ENCODE measurements at places on chromosomes 1 and 21. TPM values are rescaled to one million over a fixed set of nuclear protein-coding genes. Genes with fewer than 3 reads are reported as not detected.

- H3K36me3 ChIP-seq, result no peaks in the 10 kb centered on the region
- H3K27me3 ChIP-seq, result no peaks in the 10 kb centered on the region
- no peak overlapping the region for H3K27ac ChIP-seq
- peaks cover 22% of the 10 kb centered on the region for H3K4me1 ChIP-seq
- H3K4me3 ChIP-seq, result no peak overlapping the region
Measured at GRCh38 chr1:228923973-228924686, 188.9 kb downstream of the RHOU start.

PODN gene
- 119 TPM for total RNA-seq

PCSK9 gene
- total RNA-seq, result 0.27 TPM

GRCh38 chr1:6511056-6511455 is 19.6 kb upstream of the PLEKHG5 start:
- no peak for DNase-seq
- H3K4me3 ChIP-seq, result no peak overlapping the region
- no peaks in the 10 kb centered on the region for H3K27me3 ChIP-seq

GRCh38 chr1:15384301-15384901 is 25.3 kb upstream of the EFHD2 start:
- no peak overlapping the region for H3K27ac ChIP-seq
- peak overlapping the region; percentile 32 for H3K4me3 ChIP-seq
- DNase-seq, result no peak
- peaks cover 15% of the 10 kb centered on the region for H3K4me1 ChIP-seq
- H3K27me3 ChIP-seq, result no peaks in the 10 kb centered on the region

DNA sequence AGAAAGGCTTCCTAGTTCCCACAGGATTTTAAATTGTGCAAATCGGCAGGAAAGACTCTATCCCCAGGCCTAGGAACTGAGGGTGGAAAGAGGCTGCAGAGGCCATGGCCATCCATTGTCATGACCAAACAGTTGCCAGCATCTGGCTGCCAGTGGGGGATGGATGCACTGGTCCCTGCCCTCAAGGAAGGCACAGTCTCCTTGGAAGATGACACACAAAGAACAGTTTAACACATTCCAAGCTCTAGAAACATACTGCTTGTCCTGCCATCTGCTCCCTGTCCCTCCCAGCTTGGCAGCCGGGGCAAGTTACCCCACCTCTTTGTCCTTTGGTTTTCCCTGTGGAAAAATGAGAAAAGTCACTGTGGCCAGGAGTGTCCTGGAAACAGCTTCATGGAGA is 83.2 kb downstream of the BCAR3 start:
- peak overlapping the region; percentile 18 for H3K27ac ChIP-seq
- H3K4me1 ChIP-seq, result peaks cover 63% of the 10 kb centered on the region
- DNase-seq, result no peak
- H3K36me3 ChIP-seq, result no peaks in the 10 kb centered on the region
- no peak overlapping the region for H3K4me3 ChIP-seq

- H3K36me3 ChIP-seq, result peaks cover 8% of the 10 kb centered on the region
- H3K4me3 ChIP-seq, result no peak overlapping the region
- no peak for DNase-seq
- H3K27me3 ChIP-seq, result no peaks in the 10 kb centered on the region
- H3K27ac ChIP-seq, result no peak overlapping the region
- peaks cover 24% of the 10 kb centered on the region for H3K4me1 ChIP-seq
Measured at GRCh38 chr1:145922266-145922665, 3.7 kb upstream of the PEX11B start.

- no peaks in the 10 kb centered on the region for H3K4me1 ChIP-seq
- no peak overlapping the region for H3K27ac ChIP-seq
- no peaks in the 10 kb centered on the region for H3K27me3 ChIP-seq
- no peak for DNase-seq
- no peaks in the 10 kb centered on the region for H3K36me3 ChIP-seq
Measured at GRCh38 chr1:181587870-181588438, 104.6 kb downstream of the CACNA1E start.

- H3K4me3 ChIP-seq, result no peak overlapping the region
- H3K27me3 ChIP-seq, result no peaks in the 10 kb centered on the region
- H3K36me3 ChIP-seq, result peaks cover 13% of the 10 kb centered on the region
- no peak overlapping the region for H3K27ac ChIP-seq
- DNase-seq, result no peak
Measured at GRCh38 chr1:176101951-176102642, 105.0 kb downstream of the COP1 start.

DNA sequence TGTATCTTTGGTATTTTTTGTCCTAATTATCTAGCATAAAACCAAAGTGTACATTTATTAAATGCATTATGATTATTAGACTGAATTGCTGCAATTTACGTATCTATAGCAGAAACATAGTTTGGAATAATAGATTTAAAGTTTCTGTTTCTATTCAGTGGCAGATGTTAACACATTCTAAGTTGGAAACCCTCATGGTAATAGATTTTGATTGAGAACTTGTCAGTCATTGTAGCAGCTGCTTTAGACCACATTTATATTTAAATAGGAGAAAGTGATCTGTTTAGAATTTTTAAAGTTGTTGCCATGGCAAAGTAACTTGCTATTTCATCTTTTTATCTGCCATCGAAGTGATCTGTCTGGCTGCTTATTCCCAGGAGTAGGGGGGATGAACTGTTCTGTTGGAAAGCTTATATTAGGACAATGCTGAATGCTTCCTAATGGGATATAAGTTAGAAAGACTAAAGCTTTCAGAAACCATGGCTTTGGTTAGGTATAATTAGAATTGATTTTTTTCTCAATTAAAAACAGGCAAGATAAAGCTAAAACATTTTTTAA is 61.6 kb downstream of the HS2ST1 start:
- no peak overlapping the region for H3K4me3 ChIP-seq
- H3K27ac ChIP-seq, result no peak overlapping the region
- H3K4me1 ChIP-seq, result no peaks in the 10 kb centered on the region
- DNase-seq, result no peak
- H3K27me3 ChIP-seq, result no peaks in the 10 kb centered on the region

LHX8 gene
- not detected for total RNA-seq

DNA sequence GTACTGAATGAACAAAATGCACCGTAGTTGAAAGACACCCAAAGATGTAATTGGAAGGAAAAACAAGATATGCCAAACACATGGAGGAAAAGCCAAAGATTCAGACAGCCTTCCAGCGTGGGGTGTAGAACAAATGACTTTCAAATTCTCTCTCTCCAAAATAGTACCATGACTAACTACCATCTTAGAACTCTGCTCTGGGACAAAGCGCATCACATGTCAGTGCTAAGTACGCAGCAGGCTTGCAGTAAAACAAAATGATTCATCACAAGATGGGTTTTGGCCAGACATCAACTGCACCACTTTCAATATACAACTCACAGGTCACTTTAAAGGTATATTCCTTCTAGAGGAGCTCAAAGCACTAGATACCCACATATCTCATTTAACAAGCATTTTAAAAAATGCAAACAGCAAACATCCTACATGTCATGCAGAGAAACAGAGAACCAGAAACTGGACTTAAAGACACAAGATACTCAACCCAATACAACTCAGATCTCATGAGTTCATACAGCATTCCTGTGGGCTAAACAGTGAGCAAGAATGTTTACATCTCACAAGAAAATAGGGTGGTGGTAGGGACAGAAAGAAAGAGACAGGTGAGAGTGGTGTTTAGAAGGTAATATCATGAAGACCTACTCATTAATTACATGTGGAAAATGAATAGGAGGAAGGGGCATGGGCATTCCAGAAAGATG is 75.7 kb downstream of the BCAR3 start:
- H3K4me3 ChIP-seq, result no peak overlapping the region
- H3K27me3 ChIP-seq, result no peaks in the 10 kb centered on the region
- DNase-seq, result no peak
- peaks cover 15% of the 10 kb centered on the region for H3K4me1 ChIP-seq
- no peaks in the 10 kb centered on the region for H3K36me3 ChIP-seq

RGS1 gene
- total RNA-seq, result 54.0 TPM

TMEM51 gene
- total RNA-seq, result 2.0 TPM

LDLRAD1 gene
- total RNA-seq, result not detected

CHRM3 gene
- 2.5 TPM for total RNA-seq

GRCh38 chr1:98733782-98734112 is 72.2 kb downstream of the SNX7 start:
- H3K36me3 ChIP-seq, result no peaks in the 10 kb centered on the region
- H3K4me3 ChIP-seq, result no peak overlapping the region
- no peak overlapping the region for H3K27ac ChIP-seq
- no peak for DNase-seq
- no peaks in the 10 kb centered on the region for H3K27me3 ChIP-seq

GRCh38 chr21:27581168-27581567 is 614.3 kb upstream of the ADAMTS5 start:
- no peaks in the 10 kb centered on the region for H3K36me3 ChIP-seq
- peaks cover 5% of the 10 kb centered on the region for H3K4me1 ChIP-seq
- no peak overlapping the region for H3K27ac ChIP-seq
- H3K4me3 ChIP-seq, result no peak overlapping the region
- no peaks in the 10 kb centered on the region for H3K27me3 ChIP-seq
- DNase-seq, result no peak

SPRR2B gene
- total RNA-seq, result not detected

DNA sequence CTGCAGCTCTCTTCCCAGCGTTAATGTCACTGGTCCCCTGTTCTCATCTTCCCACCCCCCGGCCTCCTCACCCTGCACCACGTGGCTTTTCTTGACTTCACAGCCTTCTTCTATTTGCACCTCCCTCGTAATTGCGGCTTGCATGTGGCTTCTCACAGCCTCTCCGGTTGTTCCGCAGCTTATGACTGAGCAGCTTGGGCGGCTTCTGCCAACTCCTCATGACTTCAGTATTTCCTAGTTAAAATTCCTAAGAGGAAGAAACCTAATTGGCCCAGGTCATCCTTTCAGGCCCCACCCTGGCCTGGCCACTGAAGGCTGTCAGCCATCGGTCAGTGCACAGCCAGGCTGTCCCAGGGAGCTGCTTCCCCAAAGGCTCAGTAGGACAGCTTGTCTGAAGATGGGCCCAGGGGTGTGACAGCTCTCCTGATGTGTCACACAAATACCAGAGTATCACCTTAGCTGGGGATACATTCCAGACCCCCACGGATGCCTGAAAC is 8.6 kb upstream of the RERE start:
- H3K4me1 ChIP-seq, result no peaks in the 10 kb centered on the region
- DNase-seq, result no peak
- no peak overlapping the region for H3K27ac ChIP-seq
- H3K27me3 ChIP-seq, result no peaks in the 10 kb centered on the region

DNA sequence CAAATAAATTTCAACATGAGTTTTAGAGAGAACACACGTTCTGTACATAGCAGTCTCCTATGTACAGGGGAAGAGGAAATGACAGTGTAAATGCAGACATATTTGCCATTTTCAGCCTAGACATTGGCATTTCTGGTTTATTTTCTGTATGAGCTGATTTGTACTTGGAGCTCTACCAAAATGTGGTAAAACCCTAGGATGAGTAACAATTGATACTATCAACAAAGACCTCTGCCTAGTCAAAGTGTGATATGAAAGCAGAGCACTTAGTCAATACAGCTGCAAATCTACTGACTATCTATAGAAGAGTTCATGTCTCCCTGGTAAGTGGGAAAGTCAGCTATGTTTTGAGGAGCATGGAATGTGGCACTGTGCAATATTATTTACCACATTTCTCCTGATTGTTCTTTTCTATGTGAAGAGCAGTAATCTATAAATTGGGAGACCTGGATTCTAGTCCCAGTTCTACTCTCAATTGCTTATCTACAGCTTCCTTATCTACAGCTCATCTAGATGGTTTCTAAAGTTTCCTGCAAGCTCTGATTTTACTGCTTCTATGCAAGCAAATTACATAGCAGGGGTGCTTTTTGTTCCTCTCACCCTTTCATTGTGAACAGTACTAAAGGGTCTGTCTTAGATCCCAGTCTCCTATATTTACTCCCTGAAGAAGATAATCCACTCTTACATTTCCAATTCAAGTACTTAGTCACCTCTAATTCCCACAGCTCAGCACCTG is 334.2 kb downstream of the NTNG1 start:
- no peaks in the 10 kb centered on the region for H3K27me3 ChIP-seq
- H3K27ac ChIP-seq, result no peak overlapping the region
- DNase-seq, result no peak
- no peaks in the 10 kb centered on the region for H3K4me1 ChIP-seq
- no peak overlapping the region for H3K4me3 ChIP-seq
- no peaks in the 10 kb centered on the region for H3K36me3 ChIP-seq

CTSS gene
- total RNA-seq, result 64.7 TPM

DNA sequence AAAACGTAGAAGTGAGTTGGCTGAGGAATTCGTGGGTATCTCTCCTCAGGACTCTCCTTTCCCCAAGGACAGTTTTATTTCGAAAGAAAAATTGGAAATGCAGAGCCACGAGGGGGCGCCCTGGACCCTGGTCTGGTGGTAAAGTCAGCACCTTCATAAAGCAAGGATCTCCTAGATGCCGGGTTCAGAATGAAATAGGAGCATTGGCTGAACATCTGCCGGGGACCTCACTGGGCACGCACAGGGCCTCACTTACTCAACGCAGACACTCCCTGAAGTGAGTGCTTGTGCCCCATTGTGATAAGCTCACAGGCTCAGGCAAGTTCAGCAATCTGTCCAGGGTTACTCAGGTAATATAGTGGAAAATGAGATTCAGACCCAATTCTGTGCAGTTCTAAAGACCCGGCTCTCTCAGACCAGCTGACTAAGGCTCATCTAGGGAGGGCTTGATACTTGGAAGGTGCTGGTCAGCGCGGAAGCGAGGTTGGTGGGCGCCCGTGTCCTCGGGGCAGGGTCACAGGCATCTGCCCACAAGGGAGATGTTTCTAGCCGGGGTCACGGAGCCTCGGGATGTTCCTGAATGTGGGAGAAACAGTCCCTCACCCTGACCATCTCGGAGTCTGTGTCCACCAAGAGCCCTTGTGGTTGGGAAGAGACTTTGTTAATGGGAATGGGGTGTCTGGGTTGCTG is 55.7 kb upstream of the ETV3 start:
- no peaks in the 10 kb centered on the region for H3K36me3 ChIP-seq
- DNase-seq, result no peak
- no peak overlapping the region for H3K4me3 ChIP-seq

GRCh38 chr21:14716761-14717396 is 170.8 kb upstream of the SAMSN1 start:
- H3K27me3 ChIP-seq, result no peaks in the 10 kb centered on the region
- DNase-seq, result no peak
- no peak overlapping the region for H3K4me3 ChIP-seq
- no peak overlapping the region for H3K27ac ChIP-seq
- H3K36me3 ChIP-seq, result no peaks in the 10 kb centered on the region
- H3K4me1 ChIP-seq, result no peaks in the 10 kb centered on the region

VAV3 gene
- 6.9 TPM for total RNA-seq

- no peaks in the 10 kb centered on the region for H3K27me3 ChIP-seq
- no peak overlapping the region for H3K27ac ChIP-seq
- no peaks in the 10 kb centered on the region for H3K4me1 ChIP-seq
- no peaks in the 10 kb centered on the region for H3K36me3 ChIP-seq
- DNase-seq, result no peak
Measured at GRCh38 chr1:200958597-200958996, 63.9 kb downstream of the INAVA start.

OR10Z1 gene
- not detected for total RNA-seq

GRCh38 chr1:59028048-59028447 is 244.2 kb upstream of the JUN start:
- H3K27me3 ChIP-seq, result no peaks in the 10 kb centered on the region
- no peak overlapping the region for H3K27ac ChIP-seq
- H3K4me3 ChIP-seq, result no peak overlapping the region
- DNase-seq, result no peak
